ENCODE measurements at places on chromosomes 1 and 21.
A peak's percentile ranks its signal among the peaks of the same experiment; 100 is the strongest.

DNA sequence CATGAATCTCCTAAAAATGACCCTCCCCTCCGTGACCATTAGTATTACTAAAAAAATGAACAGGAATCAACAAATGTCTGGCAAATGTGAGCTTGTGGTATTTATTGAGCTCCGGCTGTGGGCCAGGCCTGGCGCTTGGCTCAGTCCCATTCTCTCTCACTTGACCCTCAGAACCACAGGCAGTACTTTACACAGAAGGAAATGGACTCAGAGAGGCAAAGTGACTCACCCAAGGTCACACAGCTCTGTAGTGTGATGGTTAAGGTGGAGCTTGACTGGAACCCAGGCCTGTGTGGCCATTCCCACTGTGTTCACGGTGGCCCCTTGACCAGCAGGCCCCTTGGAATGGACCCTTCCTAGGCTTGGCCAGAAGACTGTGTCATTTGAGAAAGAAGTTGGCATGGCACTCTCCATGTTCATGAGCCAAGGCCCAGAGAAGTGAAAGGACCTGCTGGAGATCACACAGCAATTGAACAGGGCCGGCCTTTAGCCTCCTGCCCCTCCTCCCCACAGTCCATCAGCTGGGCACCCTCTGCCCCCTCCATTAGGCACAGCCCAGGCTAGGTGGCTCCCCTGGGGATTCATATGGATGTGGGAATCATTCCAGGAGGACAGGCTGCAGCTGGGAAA, 32.1 kb downstream of the FAM151A start:
- no peaks in the 10 kb centered on the region for H3K27me3 ChIP-seq
- ATAC-seq = no peak
- H3K36me3 ChIP-seq = no peaks in the 10 kb centered on the region
- H3K27ac ChIP-seq = no peak overlapping the region

DNA sequence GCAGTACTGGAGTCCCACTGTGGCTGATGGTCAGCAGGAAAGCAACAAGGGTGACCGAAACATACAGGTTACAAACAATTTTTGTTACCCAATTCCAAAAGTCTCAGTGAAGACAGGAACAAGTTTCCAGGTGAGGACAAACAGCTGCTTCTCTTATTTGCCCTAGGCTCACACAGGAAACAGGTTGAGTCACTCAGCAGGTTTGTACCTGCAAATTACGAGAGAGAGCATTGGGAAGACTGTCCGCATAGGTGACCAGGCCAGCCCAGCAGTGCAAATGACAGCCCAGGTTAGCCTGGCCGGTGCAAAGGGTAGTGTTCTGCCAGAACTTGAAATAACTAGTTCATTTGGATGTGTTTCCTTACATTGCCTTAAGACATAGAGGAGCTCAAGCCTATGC, 40.0 kb upstream of the DSCAM start:
- H3K27ac ChIP-seq = no peak overlapping the region
- H3K4me3 ChIP-seq = no peak overlapping the region
- no peaks in the 10 kb centered on the region for H3K4me1 ChIP-seq
- no peak for ATAC-seq

DNA sequence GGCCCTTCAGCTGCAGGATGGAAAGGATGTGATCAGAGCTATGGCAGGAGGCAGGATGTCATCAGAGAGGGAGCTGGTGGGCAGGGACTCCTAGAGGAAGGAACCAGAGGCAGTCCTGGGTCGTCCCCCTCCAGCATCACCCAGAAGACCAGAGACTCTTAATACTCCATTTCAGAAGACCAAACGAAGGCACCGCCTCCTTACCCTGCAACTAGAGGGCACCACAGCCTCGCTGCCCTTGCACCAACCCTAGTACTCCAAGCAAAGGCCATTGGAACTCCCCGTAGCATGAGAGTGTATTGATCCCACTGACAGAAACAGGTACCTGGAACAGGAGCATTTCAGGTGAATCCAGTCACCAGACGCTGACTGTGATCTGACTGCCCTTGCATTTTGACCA, 598.1 kb downstream of the NPHP4 start:
- H3K36me3 ChIP-seq = no peaks in the 10 kb centered on the region
- H3K4me1 ChIP-seq = no peaks in the 10 kb centered on the region
- no peak overlapping the region for H3K4me3 ChIP-seq
- H3K27me3 ChIP-seq = peaks cover 69% of the 10 kb centered on the region
- no peak overlapping the region for H3K27ac ChIP-seq

GRCh38 chr1:205056188-205056611, 13.2 kb downstream of the CNTN2 start:
- peaks cover 2% of the 10 kb centered on the region for H3K4me1 ChIP-seq
- H3K4me3 ChIP-seq = no peak overlapping the region
- ATAC-seq = no peak
- H3K27me3 ChIP-seq = peaks cover 21% of the 10 kb centered on the region
- H3K27ac ChIP-seq = no peak overlapping the region

DNA sequence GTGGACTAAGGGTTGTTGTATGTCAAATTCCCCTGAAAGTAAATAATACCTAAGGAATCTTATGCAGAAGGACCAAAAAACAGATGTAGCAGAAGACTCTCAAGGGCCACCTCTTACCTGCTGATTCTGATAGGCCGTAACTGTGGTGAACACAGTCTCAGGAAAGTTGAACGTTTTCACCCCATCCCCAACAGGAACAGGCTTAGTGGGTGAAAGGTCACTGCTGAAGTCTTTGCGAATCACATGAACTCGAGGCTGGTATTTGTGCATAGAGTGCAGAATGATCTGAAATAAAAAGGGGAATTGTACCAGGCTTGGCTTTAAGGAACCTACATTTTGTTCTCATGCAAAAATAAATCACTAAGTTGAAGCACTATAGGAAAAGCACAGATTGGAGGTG, 64.8 kb downstream of the TBX15 start:
- no peaks in the 10 kb centered on the region for H3K4me1 ChIP-seq
- H3K36me3 ChIP-seq = no peaks in the 10 kb centered on the region
- H3K4me3 ChIP-seq = no peak overlapping the region
- no peak overlapping the region for H3K27ac ChIP-seq
- no peak for ATAC-seq

- H3K27me3 ChIP-seq = no peaks in the 10 kb centered on the region
- peaks cover 42% of the 10 kb centered on the region for H3K36me3 ChIP-seq
- no peak for ATAC-seq
- H3K4me1 ChIP-seq = no peaks in the 10 kb centered on the region
Observed at GRCh38 chr1:25500694-25501093, 42.7 kb upstream of the LDLRAP1 start.

DNA sequence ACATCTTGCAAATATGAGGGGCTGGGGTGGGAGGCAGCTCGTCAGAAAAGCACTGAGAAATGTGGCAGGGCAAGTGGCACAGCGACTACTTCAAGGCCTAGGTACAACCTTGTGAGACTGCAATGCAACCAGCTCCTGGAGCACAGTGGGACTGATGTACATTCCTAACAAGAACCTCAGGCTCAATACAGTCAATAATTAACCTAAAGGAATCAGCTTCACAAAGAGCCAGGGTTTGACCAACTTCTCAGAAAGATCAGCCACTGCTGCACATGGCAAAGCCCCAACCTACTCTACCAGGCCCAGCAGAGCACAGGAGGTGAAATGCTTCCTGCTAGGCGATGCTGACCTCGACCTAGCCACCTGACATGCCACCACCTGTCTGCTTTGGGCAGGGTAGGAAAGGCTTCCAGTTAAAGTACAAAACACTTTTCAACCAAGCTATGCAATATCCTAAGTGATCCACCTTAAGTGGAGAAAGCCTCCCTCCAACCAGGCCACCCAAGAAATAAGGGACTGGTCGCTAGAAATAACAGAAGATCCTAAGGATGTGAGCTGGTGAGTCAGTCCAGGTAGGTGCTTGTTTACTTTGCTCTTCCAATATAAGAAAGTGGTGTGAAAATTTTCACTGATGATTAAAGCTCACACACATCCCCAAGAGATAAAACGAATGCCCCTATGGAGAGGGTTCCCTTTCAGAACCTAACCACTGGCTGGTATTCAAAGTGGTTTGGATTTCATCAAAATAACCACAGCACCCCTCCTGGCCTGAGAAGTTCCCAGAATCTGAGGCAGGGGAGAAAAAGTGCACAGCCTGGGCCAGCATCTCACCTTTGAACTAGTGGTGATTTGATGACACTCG, 2.1 kb downstream of the RIPK4 start:
- H3K27ac ChIP-seq = no peak overlapping the region
- H3K4me1 ChIP-seq = no peaks in the 10 kb centered on the region
- no peak overlapping the region for H3K4me3 ChIP-seq
- H3K36me3 ChIP-seq = no peaks in the 10 kb centered on the region

DNA sequence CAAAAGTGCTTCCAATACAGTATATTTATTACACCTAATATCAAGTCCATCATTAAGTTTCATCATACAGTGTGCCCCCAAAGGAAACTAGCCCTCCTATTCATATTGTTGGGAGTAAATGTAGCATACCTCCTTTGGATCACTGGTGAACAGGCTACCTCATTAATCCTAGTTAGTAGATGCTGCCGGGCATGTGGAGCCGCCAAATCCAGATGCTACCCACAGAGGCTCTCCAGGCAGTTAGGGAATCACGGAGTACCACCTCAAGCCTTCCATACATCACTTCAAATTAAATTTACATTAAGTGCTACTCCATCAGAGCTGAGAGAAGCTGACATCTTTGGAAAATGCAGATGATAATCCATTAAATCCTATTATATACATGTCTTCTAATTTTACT, 121.7 kb upstream of the FOXD3 start:
- H3K36me3 ChIP-seq = no peaks in the 10 kb centered on the region
- no peak overlapping the region for H3K4me3 ChIP-seq
- no peak overlapping the region for H3K27ac ChIP-seq
- no peaks in the 10 kb centered on the region for H3K27me3 ChIP-seq
- no peaks in the 10 kb centered on the region for H3K4me1 ChIP-seq

DNA sequence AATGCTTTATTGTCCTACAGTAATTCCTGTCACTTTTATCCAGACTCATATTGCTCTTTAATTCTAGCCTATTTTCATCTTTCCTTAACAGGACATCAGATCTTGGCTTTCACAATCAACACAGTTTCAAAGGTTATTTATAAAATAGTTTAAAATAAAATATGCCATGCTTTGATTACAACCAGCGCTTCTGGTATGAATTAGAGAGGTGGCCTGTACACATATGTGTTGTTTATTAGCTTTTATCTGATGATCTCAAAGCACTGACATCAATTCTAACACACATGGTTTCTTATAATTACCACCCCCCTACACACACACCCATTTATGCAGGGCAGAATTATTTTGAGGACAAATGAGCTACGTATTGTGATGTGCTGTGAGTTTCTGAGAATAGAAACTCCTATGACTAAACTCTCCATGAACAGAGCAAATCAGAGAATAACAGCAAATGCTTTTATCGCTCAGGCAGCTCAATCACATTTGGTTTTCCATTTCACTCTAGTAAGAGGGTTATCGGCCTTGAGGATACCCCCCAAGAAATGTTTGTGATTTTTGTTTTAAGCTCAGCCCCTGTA, 18.0 kb downstream of the CD247 start:
- no peak overlapping the region for H3K4me3 ChIP-seq
- H3K27ac ChIP-seq = no peak overlapping the region
- H3K27me3 ChIP-seq = peaks cover 18% of the 10 kb centered on the region
- H3K4me1 ChIP-seq = no peaks in the 10 kb centered on the region
- no peak for ATAC-seq

- no peak overlapping the region for H3K4me3 ChIP-seq
- H3K4me1 ChIP-seq = no peaks in the 10 kb centered on the region
- H3K27ac ChIP-seq = no peak overlapping the region
Observed at GRCh38 chr1:173268786-173269277, 61.7 kb upstream of the TNFSF4 start.

GRCh38 chr1:33425900-33426299, 5.0 kb downstream of the PHC2 start:
- no peaks in the 10 kb centered on the region for H3K27me3 ChIP-seq
- no peaks in the 10 kb centered on the region for H3K36me3 ChIP-seq

GRCh38 chr1:30816211-30817076, 58.9 kb upstream of the LAPTM5 start:
- no peaks in the 10 kb centered on the region for H3K27me3 ChIP-seq
- peak; percentile 60 for ATAC-seq
- H3K4me3 ChIP-seq = no peak overlapping the region
- H3K36me3 ChIP-seq = no peaks in the 10 kb centered on the region
- H3K27ac ChIP-seq = peak overlapping the region; percentile 92

- no peaks in the 10 kb centered on the region for H3K27me3 ChIP-seq
- H3K4me3 ChIP-seq = no peak overlapping the region
- no peak for ATAC-seq
- peaks cover 13% of the 10 kb centered on the region for H3K36me3 ChIP-seq
- H3K27ac ChIP-seq = no peak overlapping the region
- H3K4me1 ChIP-seq = peaks cover 3% of the 10 kb centered on the region
Observed at GRCh38 chr1:22056043-22056442, 3.5 kb downstream of the CDC42 start.

- no peak for ATAC-seq
- no peaks in the 10 kb centered on the region for H3K4me1 ChIP-seq
- no peaks in the 10 kb centered on the region for H3K27me3 ChIP-seq
- no peak overlapping the region for H3K4me3 ChIP-seq
- no peaks in the 10 kb centered on the region for H3K36me3 ChIP-seq
- H3K27ac ChIP-seq = no peak overlapping the region
Observed at GRCh38 chr1:79614762-79615161, 608.2 kb upstream of the ADGRL4 start.

GRCh38 chr1:202283379-202283844, 58.3 kb downstream of the UBE2T start:
- no peak overlapping the region for H3K27ac ChIP-seq
- ATAC-seq = no peak
- no peaks in the 10 kb centered on the region for H3K27me3 ChIP-seq
- no peak overlapping the region for H3K4me3 ChIP-seq
- H3K36me3 ChIP-seq = no peaks in the 10 kb centered on the region

DNA sequence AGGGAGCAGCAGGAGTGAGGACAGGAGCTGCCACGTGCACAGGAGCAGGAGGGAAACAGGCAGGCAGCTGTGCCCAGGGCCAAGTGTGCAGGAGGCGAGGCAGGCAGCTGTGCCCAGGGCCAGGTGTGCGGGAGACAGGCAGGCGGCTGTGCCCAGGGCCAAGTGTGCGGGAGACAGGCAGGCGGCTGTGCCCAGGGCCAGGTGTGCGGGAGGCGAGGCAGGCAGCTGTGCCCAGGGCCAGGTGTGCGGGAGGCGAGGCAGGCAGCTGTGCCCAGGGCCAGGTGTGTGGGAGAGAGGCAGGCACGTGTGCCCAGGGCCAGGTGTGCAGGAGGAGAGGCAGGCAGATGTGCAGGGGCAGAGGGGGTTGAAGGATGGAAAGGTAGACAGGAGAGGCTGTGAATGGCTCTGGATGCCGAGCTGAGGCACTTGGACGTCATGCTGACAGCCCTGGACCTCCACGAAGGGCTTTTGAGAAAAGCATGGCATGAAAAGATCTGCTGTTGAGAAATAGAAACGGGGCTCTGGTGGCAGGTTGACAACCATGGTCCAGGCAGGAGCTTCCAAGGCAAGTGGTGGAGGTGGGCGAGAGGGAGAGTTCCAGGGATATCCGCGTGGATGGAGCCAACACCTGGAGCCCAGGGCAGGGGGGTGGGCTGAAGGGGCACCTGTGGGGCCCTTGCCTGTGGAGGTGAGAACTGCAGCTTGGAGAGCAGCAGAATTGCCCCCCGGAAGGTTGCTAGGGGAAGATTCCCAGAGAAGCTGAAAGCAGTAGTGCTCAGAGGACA, 19.1 kb upstream of the NPHP4 start:
- no peaks in the 10 kb centered on the region for H3K36me3 ChIP-seq
- no peaks in the 10 kb centered on the region for H3K27me3 ChIP-seq
- H3K27ac ChIP-seq = no peak overlapping the region
- no peaks in the 10 kb centered on the region for H3K4me1 ChIP-seq

- H3K4me1 ChIP-seq = no peaks in the 10 kb centered on the region
- H3K4me3 ChIP-seq = no peak overlapping the region
- ATAC-seq = no peak
- H3K27ac ChIP-seq = no peak overlapping the region
- H3K36me3 ChIP-seq = no peaks in the 10 kb centered on the region
- H3K27me3 ChIP-seq = no peaks in the 10 kb centered on the region
Observed at GRCh38 chr1:240073097-240073496, 18.6 kb upstream of the FMN2 start.

Measured in gastroesophageal sphincter (tissue), 4 donors.